ENCODE measurements at places on chromosomes 16 and 17.

- DNase-seq, result no peak
Measured at GRCh38 chr17:6021011-6021400, 49.2 kb upstream of the WSCD1 start.

- DNase-seq, result peak; percentile 44
Measured at GRCh38 chr16:9159839-9160550, 68.6 kb downstream of the HAPSTR1 start.

DNA sequence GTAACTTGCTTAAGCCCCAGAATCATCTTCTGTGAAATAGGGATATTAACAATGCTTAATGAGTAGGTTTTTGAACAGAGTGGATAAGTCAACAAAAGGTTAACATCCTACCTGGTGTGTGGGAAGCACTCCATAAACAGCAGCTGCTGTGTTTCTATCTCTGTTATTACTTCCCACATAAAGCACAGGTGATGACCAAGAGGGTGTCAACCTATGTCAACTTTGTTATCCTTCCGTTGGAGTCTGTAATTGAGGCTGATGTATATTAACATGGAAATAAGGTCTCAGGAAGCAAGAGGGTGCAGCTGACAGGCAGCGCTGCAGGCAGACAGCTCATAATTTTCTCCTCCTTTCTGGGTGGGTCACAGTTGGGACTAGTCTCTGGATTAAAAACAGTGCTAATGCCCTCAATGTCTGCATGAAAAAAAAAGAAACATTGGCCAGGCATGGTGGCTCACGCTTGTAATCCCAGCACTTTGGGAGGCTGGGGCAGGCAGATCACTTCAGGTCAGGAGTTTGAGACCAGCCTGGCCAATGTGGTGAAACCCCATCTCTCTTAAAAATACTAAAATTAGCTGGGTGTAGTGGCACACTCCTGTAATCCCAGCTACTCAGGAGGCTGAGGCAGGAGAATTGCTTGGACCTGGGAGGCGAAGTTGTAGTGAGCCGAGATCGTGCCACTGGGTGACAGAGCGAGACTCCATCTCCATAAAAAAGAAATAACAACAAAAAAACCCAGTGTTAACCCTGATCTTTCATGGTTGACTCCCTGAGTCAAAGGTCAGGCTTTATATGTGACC, 269.6 kb downstream of the SNX29 start:
- DNase-seq, result no peak

DNA sequence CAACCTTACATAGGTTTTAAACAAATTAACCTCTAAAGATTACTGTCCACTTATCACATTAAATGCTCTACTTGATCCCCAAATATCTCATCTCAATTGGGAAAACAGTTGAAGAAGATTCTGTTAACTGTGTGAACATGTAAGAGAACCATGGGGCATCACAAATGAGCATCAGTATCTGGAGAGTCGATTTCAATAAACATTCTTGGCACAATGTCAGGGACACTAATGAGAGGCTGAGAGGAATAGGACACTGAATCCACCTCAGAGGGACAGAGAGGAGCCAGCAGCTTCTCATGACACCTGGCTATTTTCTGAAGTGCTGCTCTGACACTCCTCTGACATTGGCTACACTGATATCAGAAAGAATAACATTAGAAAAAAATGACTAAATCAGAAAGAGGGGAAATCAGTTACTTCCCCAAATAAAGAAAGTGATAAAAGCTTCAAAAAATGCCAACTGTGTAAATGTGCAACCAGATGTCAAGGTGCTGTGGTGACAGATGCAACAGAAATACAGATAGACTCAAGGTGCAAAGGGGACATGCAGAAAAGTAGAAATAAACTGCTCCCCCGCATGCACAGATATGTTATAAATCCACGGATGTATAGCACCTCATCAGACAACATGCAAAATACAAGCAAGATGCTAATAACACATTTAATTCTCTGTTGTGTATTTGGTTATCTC, 67.4 kb downstream of the SNX11 start:
- DNase-seq, result no peak

GRCh38 chr17:81898029-81898866, 3.8 kb upstream of the NPB start:
- no peak for DNase-seq

DNA sequence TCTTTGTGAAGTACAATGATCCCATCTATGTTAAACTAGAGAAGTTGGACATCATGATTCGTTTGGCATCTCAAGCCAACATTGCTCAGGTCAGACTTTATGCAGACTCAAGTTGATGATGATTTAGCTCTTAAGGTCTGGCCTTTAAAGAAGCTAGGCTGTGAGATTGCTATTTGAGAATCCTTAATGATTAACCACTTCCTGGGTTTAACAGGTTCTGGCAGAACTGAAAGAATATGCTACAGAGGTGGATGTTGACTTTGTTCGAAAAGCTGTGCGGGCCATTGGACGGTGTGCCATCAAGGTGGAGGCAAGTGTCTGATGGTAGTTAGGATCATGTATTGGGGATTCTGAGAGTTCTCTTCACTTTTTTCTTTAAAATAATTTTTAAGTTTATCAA, 40.3 kb downstream of the AP2B1 start:
- no peak for DNase-seq

- no peak for DNase-seq
Measured at GRCh38 chr17:76241691-76242255, 1.5 kb upstream of the RNF157 start.

- no peak for DNase-seq
Measured at GRCh38 chr16:67543582-67543981, 15.0 kb downstream of the RIPOR1 start.

- no peak for DNase-seq
Measured at GRCh38 chr16:86314402-86315025, 195.8 kb upstream of the FOXF1 start.

GRCh38 chr16:67287960-67288359, 8.6 kb downstream of the PLEKHG4 start:
- no peak for DNase-seq

- no peak for DNase-seq
Measured at GRCh38 chr17:68460715-68461114, 3.4 kb upstream of the WIPI1 start.

GRCh38 chr16:88472637-88473205, 19.6 kb downstream of the ZFPM1 start:
- DNase-seq, result no peak

- no peak for DNase-seq
Measured at GRCh38 chr16:13157082-13157481, 255.7 kb downstream of the SHISA9 start.

DNA sequence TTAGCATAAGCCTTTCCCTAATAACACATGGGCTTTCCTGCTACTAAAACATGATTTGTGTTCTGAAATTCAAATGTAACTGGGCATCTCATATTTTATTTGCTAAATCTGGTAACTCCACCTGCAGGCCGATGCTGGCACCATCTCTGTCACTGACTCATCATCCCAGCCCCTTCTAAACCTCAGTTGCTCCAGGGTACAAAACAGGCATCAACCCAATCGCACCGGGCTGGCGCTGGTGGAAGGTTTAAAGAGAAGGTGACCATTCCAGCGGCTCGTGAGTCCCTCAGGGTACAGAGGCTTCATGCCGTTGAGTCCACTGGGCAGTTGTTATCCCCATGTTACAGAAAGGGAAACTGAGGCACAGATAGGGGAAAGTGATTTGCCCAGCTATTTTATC, 27.1 kb downstream of the PPL start:
- DNase-seq, result no peak

- no peak for DNase-seq
Measured at GRCh38 chr17:40471846-40472732, 28.8 kb downstream of the IGFBP4 start.

GRCh38 chr16:83248735-83249463, 558.9 kb upstream of the HSBP1 start:
- DNase-seq, result no peak

- no peak for DNase-seq
Measured at GRCh38 chr16:9176547-9177418, 85.3 kb downstream of the HAPSTR1 start.

DNA sequence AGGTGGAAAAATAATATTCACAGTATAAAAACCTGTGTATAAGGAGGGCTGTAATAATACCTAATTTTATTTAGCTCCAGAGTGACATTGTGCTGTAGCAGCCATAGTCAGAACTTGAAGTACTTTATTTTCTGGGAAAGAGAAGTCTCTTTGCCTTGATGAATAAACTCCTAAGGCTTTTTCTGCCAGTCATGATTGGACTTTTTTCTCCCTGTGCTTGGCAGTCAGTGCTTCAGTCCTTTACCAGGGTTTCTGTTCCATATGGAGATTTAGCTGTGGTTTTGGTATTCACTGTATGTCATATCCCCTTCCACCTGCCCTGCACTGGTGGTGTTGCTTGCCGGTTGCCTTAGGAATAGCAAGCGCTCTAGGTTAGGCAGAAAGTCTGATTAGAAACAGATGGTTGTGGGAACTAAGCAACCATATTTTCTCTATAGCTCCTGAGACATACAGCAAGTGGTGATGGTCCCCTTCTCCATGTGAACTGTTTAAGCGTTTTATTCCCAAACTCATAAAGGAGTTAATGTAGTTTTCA, 24.7 kb downstream of the DDX42 start:
- no peak for DNase-seq

- DNase-seq, result no peak
Measured at GRCh38 chr16:66610111-66610820, 5.8 kb downstream of the CMTM3 start.

GRCh38 chr17:72766761-72767356, 325.6 kb downstream of the SLC39A11 start:
- DNase-seq, result no peak

DNA sequence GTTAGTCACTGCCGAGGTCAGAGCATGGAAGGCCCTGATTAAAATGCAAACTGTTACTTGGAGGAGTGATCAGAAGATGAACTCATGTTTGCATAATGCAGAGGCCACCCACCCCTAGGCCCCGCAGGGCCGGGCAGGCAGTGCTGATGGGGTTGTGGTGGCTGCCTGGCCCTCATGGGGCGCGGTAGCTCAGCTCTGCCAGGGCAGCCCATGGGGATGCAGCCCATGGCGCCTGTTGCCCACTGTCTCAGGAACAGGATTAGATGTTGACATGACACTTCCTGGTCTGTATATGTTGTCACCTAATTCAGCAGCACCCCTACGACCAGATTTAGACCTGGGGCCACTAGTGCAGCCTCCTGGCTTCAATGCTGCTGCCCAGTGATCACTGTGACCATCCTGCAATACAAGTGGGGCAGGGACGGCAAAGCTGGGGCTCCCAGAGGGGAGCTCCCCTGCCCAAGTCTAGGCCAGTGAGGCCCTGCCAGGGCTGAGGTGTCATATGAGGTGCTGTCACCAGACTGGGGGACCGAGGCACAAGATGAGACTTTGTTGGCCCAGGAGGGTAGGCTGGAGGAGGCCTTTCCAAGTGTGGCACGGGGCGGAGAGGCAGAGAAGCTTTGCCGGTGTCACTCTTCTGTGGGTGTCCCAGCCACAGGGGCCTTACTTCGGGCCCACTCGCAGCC, 49.1 kb downstream of the RAI1 start:
- no peak for DNase-seq

DNA sequence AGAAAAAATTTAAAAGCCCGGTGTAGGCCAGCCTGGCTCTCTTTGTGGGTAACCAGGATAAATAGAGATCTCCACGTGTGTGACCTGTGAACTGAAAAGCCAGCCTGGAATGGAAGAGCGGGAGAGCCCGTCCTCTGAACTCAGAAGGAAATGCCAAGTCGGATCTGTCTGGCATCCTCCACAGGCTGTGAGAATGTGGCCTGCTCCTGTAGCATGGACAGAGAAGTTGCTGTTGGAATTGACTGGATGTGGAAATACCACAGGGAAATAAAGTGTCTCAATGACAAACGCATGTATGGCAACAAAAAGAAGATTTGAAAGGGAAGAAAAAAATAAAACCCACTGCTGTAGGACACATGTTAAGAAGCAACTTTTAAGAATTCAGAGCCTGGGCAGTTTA, 6.7 kb downstream of the KLHL36 start:
- DNase-seq, result no peak

GRCh38 chr17:64320613-64321553, 57.8 kb upstream of the TEX2 start:
- DNase-seq, result peak; percentile 85

GRCh38 chr17:29032013-29032856, 10.7 kb upstream of the PIPOX start:
- DNase-seq, result no peak

DNA sequence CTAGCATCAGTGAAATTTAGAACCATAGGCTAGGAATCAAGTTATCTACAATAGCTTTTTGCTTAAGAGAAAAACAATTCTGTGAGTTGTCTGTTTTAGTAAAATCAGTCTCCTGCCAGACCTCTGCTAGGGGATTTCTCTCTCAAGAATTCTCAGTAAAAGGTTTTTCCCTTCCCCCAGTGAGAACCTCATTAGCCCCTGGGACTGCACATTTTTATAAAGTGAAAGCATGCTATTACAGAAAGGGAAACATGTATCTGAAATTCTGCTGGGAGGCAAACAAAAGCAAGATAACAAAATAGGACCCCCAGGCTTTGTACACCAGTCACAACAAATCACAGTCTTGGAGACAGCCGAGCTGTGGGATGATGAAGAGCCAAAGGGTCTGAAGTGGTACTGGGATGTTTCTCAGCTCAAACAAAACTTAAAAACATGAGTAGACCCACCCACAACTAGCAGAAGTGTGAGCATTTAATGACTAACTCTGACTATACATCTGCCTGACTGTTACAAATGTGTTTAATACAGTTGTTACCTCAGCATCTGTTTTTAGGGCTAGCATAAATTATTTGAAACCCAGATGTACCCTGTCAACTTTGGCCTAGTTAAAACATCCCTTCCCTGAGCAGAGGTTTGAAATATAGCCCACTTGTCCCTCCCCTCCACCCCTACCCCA, 20.0 kb upstream of the GLG1 start:
- DNase-seq, result no peak

- DNase-seq, result peak; percentile 35
Measured at GRCh38 chr17:58643147-58643546, 48.7 kb downstream of the TEX14 start.

- no peak for DNase-seq
Measured at GRCh38 chr16:88830258-88830657, 18.5 kb upstream of the APRT start.

DNA sequence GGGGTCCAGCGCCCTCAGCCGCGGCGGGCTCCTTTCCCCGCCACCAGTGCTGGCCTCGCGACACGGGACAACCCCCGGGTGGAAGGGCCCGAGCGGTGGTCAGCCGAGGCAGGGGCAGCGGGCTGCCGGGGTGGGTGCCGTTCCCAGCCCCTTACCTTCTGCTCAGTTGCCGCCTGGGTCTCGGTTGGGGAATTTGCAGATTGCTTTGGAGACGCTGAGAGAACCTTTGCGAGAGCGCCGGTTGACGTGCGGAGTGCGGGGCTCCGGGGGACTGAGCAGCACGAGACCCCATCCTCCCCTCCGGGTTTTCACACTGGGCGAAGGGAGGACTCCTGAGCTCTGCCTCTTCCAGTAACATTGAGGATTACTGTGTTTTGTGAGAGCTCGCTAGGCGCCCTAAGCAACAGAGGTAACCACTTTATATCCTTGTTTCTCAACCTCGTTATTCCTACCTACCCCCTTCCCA, 381 bp downstream of the CTNS start:
- no peak for DNase-seq

DNA sequence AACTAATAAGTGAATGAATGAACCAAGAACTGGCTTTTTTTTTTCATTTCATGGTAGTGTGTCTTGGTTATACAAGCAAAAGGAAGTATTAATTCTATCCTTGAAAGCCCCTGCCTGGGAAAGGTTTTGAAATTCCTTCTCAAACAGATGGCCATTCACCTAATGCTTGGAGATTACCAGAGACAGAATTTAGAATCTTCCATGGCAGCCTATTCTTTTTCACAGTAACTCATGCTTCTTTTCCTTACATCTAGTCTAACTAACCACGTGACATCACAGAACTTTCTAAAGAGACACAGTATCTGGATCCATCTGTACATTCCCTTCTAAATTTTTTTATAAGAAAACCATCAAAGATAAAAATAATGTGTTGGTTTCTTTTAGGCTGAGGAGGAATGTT, 151.6 kb downstream of the FTO start:
- no peak for DNase-seq

All from endothelial cell of umbilical vein (primary cell).